SK-N-MC (cell line): ENCODE measurements at places on chromosomes 6 and 20.
A peak's percentile ranks its signal among the peaks of the same experiment; 100 is the strongest.

DNA sequence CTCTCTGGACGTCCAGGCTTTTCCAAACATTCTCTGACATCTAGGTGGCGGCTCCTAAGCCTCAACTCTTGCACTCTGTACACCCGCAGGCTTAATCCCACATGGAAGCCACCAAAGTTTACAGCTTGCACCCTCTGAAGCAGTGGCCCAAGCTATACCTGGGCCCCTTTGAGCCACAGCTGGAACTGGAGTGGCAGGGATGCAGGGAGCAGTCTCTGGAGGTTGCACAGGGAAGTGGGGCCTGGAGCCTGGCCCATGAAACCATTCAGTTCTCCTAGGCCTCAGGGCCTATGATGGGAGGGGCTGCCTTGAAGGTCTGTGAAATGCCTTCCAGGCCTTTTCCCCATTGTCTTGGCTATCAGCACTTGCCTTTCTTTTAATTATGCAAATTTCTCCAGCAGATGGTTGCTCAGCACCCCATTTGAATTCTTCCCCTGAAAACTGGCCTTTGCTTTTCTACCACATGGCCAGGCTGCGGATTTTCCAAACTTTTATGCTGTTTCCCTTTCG, 64.9 kb downstream of the IRF4 start:
- DNase-seq, result no peak

DNA sequence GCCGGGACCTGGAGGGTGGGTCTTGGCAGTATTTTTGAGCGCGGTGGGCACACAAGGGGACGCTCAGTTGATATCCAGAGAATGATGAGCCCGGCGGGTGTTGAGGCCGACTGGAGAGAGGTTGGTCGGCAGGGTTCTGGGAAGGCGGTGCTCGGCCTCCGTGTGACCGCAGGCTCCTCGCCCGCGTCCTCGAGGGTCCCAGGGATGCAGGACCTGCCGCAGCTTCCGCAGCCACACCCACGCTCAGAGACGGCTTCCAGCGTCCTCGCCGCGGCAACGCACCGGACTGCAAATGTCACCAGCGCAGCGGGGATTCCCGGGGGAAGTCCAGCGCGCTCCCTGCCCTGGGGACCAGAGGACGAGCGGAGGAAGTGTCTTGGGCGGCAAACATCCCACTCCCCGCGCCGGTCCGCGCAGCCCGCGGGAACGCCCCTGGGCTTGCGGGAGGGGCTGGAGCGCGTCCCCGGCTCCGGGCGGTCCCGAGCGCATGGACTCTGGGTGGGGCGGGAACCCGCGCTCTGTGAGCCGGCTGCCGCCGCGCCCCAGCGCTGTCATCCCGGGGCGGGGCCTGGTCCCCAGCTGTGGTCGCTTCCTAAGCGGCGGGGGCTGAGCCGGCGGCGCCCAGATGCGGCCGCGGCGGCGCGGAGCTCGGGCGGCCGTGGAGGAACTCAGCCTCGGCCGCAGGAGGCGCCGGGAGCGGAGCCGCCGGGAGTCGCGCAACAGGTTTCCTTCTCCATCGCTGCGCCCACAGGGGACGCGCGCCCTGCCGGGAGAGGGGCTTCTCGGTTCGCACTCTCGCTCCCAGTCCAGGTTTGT, at the start of gene STX11:
TSS of gene STX11 (plus strand) at position 624 of the 816 bp plus-strand sequence. CDS start 36,111 bp downstream, outside the sequence.
- no peak for DNase-seq

- DNase-seq, result no peak
Observed at GRCh38 chr6:42411406-42411805, 40.3 kb downstream of the TRERF1 start.

DNA sequence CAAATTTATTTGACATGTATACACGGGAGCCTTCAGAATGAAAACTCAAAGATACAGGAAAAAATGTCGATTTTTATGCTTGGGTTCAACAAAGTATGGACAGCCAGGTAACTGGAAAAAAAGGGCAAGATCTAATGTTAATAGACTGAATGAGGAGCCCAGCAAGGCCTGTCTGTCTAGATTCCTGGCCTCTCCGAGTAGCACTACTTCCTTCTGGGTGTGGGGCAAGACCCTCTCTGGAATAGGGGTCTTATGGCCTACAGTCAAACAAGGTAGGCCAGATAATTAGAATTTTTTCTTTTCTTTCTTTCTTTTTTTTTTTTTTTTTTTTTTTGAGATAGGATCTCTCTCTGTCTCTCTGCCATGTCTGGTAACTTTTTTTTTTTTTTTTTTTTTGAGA, 113.4 kb upstream of the SHLD1 start:
- no peak for DNase-seq

DNA sequence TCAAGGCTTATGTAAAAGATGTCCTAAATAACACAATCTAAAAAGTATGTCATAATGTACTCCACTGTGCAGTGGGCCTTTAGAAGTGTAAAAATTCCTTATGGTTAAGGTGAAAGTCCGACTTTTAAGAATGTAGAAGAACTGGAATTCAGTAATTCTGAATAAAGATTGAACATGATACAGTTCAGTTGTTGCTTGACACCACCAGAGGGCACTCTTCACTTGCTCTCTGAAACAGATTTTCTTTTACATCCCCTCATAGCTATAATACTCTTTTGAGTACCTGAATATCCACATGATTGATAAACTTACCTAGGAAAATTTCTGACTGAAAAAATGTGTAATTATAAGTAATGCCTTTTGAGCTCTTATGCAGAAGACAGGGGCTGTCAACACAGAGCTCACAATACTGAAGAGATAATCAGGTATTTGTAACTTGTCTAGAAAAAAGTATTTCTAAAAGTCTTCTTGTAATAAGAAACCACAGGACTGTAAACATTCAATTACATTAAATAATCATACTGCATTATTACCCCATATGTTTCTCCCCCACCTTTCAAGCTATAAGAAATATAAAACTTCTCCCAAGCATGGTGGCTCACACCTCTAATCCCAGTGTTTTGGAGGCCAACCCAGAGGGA, 92.1 kb downstream of the POPDC3 start:
- DNase-seq, result peak; percentile 55

- no peak for DNase-seq
Observed at GRCh38 chr20:11401988-11402387, 515.7 kb upstream of the BTBD3 start.

- no peak for DNase-seq
Observed at GRCh38 chr20:63334356-63334755, 26.8 kb downstream of the CHRNA4 start.

DNA sequence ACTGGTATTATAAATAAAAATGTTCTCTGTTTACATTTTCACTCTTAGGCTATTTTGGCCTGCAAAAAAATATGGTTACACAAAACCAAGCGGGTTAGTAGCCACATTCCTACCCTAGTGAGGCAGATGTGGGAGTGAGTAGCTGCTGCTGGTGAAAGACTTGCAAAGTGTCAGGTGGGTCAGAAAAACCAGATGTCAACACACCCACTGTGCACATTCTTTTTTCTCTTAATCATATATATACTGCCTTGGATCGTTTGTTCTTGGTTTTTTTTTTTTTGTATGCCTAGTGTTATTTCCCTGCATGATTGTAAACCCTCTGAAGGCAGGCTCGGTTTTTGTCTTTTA, 68.0 kb upstream of the TFB1M start:
- no peak for DNase-seq

DNA sequence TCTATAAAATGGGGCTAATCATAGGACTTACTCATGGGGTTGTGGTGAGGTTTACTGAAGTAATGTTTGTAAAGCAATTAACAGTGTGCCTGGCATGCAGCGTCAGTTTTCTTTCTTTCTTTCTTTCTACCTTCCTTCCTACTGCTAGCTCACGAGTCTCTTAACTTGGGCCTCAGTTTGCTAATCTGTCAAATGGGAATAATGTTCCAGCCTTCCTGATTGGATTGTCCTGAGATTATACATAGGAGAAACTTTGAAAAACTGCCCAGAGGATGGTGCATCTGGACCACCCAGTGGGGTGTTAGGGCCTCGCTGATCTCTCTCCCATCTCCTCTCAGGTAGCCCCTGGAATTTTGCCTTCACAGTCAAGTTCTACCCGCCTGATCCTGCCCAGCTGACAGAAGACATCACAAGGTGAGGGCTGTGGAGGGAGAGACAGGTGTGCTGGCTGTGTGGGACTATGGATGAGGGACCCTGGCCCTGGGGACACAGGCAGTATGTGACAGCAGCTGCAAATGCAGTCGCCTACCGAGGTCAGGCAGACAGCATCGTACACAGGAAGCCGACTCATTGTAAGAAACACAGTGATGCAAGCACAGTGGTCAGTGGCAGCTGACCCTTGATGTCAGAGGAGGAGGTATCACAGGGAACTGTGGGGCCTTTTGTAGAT, 27.5 kb downstream of the EPB41L1 start:
- DNase-seq, result no peak

DNA sequence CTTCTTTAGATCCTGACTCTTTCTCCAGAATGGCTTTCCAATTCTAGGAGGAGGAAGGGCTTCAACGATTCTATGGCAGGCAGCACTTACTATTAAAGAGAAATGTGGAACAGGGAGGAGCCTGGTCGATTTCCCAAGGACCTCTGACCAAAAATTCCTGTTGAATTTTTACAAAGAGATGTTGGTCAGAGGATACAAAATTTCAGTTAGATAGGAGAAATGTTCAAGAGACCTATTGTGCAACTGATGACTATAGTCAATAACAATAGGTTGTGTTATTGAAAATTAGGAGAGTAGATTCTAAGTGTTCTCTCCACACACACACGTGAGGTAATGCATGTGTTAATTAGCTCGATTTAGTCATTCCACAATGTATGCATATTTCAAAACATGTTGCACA, 130.1 kb upstream of the TNFAIP3 start:
- no peak for DNase-seq

DNA sequence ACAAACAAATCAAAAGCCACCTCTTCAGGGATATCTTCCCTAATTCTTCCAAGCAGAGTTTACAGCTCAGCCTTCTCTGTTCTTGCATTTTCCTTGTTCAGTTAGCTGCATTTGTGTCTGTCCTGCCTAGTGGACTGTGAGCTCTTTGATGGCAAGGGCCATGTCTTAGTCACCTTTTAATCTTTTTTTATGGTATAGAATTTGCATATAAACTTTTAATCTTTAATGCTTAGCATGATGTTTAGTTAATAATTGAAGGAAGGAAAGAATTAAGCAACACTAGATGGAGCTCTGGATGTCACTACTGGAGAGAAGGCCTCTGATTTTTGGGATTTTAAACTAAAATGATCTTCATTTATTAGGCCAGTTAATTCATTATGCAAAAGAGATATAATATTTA, 12.1 kb downstream of the PPP2R5D start:
- no peak for DNase-seq

- DNase-seq, result no peak
Observed at GRCh38 chr6:134654751-134655150, 295.1 kb downstream of the ALDH8A1 start.

DNA sequence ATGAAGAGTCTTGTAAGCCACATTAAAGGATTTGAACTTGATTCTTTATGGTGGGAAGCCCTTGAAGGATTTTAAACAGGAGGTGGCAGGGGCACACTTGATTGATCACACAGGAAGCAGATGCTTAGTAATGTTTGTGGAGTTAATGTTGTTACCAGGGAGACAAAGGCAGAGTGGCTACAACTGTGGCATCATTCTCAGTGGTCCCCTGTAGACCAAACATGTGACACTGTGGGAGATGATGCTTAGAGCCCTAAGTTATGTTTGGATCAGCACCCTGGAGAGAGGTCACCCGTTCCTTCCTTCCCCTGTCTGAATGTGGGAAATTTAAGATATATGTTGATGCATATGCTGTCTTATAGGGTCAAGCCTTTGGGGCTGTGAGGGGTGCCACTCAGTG, 53.2 kb downstream of the EIF2S2 start:
- DNase-seq, result no peak

DNA sequence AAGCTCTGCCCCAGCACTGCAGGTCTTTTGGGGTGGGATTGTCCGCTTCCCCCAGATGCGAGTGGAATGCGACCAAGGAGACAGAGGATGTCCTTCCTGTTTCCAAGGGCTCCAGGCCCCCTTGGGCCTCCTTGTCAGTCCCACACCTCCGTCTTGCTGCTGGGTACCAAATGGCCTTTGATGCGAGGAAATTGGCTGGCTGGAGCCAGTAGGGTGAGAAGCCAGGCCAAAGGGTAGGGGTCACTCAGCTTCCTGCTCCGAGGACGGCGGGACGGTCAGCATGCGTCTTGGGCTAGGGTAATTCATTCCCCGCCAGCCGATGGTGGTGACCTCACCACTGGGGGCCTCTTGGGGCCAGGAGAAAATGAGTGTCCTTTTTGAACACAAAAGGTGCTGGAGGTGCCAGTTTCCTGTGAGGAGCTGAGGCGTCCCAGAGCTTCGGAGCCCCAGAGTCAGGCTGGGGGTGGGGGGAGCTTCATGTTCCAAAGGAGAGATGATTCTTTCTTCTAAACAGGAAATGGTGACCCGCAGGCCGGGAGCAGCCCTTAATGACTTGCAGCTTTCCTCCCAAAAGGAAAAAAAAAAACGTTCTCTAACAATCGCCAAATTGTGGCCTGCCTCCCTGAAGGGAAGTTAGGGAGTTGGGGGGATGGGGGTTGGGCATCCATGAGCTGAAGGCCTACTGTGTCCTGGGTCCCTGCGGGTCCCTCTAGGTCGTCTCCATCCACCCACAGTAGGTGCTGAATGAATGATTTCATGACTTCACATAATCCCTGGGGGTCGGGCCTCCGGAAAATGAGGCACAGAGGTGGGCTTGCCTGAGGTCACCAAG, 6.7 kb downstream of the SNAI1 start:
- peak; percentile 34 for DNase-seq

DNA sequence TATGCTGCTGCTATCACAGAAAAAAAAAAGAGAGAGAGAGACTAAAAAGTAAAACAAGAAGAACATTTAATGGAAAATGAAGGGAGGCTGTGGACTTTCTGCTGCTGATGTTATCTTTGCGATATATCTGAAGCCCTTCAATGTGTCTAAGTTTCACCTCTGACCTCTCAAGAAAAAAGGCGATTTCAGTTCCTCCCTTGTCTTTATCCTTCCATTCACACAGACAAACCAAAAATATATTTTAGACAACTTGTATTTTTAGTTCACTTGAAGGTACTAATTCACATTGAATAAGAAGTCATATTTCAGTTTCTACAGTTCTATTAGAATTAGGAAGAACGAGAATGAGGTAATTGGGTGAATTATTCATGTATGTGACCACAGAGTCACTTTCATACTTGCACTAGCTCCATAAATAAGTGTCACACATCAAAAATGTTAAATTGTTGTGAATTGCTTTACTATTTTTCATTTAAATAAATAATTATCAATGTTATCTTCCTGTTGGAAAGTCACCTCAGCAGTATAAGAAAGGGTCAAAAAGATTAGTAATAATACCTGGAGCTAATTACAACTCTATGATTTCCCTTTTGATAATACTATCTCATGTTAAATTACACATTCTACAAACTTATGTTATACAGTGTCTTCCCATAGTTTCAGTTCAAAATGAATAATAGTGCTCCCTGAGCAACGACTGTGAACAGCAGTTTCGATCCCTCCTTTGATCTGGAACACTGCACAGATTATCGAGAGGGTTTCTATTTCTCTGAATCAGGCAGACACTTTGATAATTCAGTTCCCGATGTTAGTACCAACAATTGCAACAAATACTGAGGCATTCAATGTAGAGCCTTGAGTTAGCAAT, 85.2 kb upstream of the PLCB4 start:
- DNase-seq, result no peak

DNA sequence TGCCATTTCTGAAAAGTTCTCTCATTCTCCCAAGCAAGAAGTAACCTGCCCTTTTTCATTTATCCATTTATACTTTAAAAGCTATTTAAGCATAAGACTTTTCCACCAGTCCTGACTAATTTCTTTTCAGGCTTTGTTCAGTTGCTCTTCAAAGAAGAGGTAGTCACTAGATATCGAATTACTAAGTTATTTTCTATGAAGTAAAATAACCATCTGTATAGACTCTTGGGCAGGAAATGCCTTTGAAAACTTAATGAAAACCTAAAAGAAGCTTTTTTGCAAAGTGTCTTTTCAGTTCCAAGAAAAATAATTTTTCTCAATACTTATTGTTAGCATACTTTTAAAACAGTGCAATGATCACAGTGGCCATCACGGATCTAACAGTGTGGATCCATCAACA, 31.3 kb upstream of the LAMP5 start:
- no peak for DNase-seq
